ENCODE measurements at places on chromosomes 3 and 15.

- no peak for DNase-seq
Observed at GRCh38 chr15:24857763-24858162, 97.0 kb upstream of the SNRPN start.

GRCh38 chr3:39189150-39189958, 3.0 kb downstream of the XIRP1 start:
- no peak for DNase-seq

- peak; percentile 69 for DNase-seq
Observed at GRCh38 chr3:127525373-127525772, 65.2 kb downstream of the TPRA1 start.

DNA sequence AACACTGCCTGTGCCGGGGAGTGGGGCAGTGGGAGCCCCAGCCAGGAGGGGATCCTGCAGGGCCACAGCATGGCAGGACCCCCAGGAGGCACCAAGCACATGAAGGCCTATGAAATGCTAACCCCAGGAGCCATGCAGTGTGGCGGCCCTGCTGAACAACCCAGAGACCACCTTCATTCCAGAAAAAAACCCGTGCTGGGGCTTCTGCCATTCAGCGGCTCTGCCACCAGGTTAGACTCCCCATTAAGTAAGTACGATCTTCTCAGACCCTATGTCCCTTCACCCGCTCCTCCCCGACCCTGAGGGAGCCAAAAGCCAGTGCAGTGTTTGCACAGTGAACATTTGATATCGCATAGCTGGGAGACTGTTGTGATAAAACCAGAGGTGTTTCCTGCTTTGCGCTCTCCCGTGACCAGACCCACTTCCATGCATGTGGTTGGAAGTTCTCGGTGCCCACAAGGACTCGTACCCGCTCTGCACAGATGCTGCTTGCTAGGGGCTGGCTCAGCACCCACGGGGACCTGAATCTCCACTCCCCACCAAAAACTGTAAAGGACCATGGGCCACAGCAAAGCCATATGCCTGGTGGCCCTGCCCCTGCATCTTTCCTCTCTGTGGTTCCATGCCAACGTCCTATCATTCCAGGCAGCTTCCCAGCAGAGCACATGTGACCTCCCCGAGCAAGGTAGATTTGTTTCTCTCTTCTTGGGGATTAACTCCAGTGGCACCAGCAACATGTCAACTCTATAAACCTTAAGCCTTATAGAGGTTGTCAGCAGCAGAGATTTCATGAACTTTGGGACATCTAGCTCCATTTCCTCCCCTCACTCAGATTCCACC, 5.3 kb downstream of the PLA2G4D start:
- DNase-seq: no peak

GRCh38 chr15:52301265-52301847, 5.8 kb upstream of the MYO5C start:
- DNase-seq: no peak

GRCh38 chr3:51559961-51560360, 21.4 kb downstream of the RAD54L2 start:
- DNase-seq: no peak

- DNase-seq: no peak
Observed at GRCh38 chr15:63605816-63606215, 8.6 kb downstream of the FBXL22 start.

GRCh38 chr3:24185738-24186384, 240.8 kb downstream of the NR1D2 start:
- peak; percentile 53 for DNase-seq

DNA sequence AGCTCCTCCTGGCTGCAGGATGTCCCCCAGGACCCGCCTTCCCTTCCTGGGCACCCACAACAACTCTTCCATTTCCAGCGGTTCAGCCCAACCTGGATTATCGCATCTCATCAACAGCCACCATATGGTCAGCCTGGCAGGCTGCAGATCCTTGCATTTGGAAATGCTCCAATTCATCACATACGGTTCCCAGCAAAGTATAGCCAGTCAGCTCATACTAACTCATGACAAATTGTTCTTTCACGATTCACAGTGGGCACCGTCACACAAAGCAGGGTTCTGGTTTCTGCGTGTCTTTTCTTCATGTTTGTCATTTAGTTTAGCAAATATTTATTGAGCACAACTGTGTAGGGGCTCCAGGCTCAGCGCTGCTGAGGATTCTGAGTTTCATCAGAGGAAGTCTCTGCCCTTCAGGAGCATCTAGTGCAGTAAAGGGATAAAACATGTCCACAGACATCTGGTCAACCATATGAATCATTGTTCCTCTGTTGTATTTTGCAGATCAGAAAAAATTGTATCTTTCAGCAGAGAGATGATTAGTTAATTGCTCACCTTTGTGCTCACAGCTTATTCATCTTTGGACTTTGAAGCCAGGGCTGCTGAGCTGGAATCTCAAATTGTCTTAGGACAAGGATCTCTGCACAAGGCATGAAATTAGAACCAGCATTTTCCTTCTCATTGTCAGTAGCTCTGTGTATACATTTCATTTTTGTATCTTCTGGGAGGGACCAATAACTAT, 125.1 kb downstream of the GABRG3 start:
- DNase-seq: no peak

DNA sequence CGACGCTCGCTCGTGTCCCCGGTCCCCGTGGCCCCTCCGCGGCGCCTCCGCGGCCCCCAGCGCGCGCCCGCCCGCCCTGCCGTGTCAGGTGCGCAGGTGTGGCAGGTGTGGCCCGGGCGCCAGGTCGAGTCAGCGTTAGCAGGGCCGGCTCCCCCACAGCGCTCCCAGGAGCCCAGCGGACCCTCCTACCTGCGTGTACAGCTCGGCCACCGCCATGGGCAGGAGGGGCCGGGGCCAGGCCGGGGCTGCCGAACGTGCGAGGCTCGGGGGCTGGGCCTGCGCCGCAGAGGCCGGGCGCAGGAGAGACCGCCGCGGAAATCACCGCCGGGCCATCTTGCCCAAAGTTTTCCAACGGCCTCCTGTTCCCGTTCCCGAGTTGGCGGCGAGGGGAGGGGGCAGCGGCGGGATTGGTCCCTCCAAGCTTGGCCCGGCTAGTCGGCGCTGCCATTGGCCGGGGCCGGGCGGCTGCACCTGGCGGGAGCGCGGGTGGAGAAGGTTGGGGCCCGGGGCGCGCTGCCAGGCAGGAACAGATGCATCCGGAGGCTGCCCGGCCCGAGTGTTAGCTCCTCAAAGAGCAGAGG, at the start of gene MYO5C:
Gene MYO5C (minus strand): TSS at position 384 of the 581 bp plus-strand sequence. CDS start 168 bp downstream, at position 216.
- no peak for DNase-seq

DNA sequence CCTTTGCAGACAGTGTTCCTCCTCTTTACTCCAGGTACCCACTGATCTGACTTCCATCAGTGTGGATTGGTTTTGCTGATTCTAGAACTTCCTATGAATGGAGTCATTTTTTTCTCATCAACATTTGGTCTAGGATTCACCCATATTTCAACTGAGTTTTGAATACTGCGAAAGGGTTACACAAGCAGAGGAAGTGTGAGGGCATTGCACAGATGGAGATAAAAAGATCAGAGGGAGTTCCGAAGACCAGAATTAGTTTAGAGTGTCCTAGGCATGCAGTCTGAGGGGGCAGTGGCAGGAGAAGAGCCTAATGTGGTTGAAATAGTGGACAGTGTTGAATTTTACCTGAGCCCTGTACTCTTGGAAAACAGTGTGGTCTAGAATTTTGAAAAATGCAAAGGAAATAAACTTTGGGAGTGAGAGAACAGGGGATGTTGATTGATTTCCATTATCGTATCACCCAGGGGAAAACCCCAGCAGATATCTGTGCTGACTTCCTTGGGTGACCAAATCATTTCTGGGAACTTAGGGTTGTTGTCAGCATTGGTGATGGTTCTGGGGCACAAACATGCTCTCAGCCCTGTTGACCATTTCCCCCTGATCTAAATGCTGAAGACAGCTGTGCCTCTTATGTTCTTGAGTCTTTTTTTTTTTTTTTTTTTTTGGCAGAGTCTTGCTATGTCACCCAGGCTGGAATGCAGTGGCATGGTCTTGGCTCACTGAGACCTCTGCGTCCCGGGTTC, 327.4 kb upstream of the LRRFIP2 start:
- DNase-seq: no peak

DNA sequence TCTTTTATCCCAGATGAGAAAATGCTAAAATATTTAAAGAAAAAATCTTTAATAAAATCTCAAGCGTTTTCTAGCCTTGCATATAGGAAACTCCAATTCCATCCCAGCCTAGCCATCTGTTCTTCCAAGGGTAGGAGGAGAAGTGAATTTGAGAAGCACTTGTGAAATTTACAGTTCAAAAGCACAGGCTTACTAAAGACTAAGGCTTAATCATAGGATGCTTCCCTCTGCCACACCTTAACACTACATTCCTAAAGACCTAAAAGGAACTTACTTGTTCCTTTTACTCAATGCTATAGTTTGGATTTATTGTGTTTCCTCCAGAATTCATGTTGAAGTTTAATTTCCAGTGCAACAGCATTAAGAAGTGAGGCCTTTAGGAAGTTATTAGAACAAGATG, 764.8 kb upstream of the CADM2 start:
- no peak for DNase-seq

- DNase-seq: peak; percentile 95
Observed at GRCh38 chr15:92801774-92802464, 98.2 kb upstream of the CHD2 start.

GRCh38 chr3:141367038-141367730, 1.1 kb upstream of the ZBTB38 start:
- peak; percentile 100 for DNase-seq

GRCh38 chr3:66709532-66709931, 208.7 kb upstream of the LRIG1 start:
- DNase-seq: no peak

- DNase-seq: peak; percentile 1
Observed at GRCh38 chr15:53869044-53869805, 109.0 kb upstream of the UNC13C start.

- peak; percentile 52 for DNase-seq
Observed at GRCh38 chr3:159586571-159587202, 401.9 kb upstream of the IL12A start.

- DNase-seq: no peak
Observed at GRCh38 chr3:117955196-117955595, 1079.5 kb downstream of the IGSF11 start.

- peak; percentile 66 for DNase-seq
Observed at GRCh38 chr15:101455291-101456025, 34.0 kb downstream of the PCSK6 start.

- DNase-seq: peak; percentile 39
Observed at GRCh38 chr3:8872261-8872660, 91.0 kb downstream of the RAD18 start.

- DNase-seq: no peak
Observed at GRCh38 chr3:167066977-167067786, 312.9 kb downstream of the ZBBX start.

DNA sequence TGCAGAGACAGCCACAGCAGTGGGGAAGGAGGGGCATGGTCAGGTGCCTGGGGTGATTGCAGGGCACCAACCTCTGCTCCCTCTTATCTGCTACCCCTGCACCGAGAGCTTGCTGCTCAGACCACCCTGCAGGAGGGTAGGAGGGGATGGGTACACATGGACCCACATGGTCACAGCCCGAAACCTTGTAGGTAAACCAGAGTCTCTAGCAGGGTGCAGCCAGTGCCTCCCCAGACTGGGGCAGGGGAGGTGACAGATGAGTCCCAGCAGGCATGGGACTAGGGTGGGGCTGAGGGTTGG, 49.2 kb downstream of the FAH start:
- DNase-seq: no peak

GRCh38 chr15:50519740-50520425, 26.6 kb downstream of the USP50 start:
- DNase-seq: no peak

DNA sequence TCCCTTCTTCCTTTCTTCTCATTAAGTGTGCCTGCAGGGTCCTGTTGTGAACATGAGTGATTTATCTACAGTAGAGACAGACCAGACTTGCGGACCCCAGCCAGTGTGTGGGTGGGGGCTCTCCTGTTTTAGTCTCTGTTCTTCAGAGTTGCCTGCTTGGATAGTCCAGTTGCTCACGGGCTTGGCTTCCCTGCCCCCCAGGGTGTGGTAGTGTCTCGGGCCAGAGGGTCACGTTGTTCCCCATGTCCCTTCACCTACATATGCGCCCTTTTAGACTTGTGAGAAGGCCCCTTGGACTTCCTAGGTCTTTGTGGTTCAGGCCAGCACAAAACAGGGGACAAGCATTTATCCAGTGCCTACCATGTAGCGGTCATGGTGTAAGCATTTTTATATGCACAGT, 85.8 kb downstream of the AAGAB start:
- DNase-seq: no peak

DNA sequence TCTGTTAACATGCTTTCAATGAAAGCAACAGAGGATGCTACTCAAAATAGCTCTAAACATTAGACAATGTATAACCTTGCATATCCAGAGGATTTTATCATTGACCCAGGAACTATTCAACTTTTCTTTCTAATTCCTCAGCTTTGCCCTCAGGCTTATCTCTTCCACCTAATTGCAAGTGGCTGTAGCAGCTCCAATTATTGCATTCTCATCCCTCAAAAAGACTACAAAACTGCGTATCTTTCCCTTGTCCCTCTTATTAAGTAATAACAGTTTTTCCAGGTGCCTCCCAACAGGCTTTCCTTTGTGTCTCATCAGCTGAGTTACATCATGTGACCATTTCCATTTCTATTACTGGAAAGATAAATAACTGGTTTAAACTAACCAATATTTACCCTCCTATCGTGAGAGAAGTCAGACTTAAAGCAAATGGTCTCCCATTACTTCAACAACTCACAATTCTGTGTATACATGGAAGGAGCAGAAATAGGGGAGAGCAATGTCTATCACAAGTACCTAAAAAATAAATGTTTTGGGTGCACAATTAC, 78.0 kb upstream of the MBNL1 start:
- DNase-seq: no peak
